ENCODE measurements at places on chromosomes 7 and 10. TPM values are rescaled to one million over a fixed set of nuclear protein-coding genes. Genes with fewer than 3 reads are reported as not detected.
A peak's percentile ranks its signal among the peaks of the same experiment; 100 is the strongest.

- peaks cover 4% of the 10 kb centered on the region for H3K27me3 ChIP-seq
- peak overlapping the region; percentile 48 for H3K27ac ChIP-seq
- H3K36me3 ChIP-seq: no peaks in the 10 kb centered on the region
- peaks cover 66% of the 10 kb centered on the region for H3K4me1 ChIP-seq
These were observed 33.2 kb upstream of the CALU start for GRCh38 chr7:128705891-128706333.

The HOXA11 gene
- 31.1 TPM for total RNA-seq

The ABCA13 gene
- total RNA-seq: 0.08 TPM

- no peak overlapping the region for H3K27ac ChIP-seq
- DNase-seq: no peak
- H3K27me3 ChIP-seq: peaks cover 29% of the 10 kb centered on the region
These were observed 61.7 kb upstream of the PLXNA4 start for GRCh38 chr7:132638000-132638399.

- H3K4me3 ChIP-seq: peak overlapping the region; percentile 94
- H3K4me1 ChIP-seq: peaks cover 52% of the 10 kb centered on the region
- H3K27ac ChIP-seq: peak overlapping the region; percentile 28
- DNase-seq: no peak
These were observed 1.3 kb downstream of the CNNM2 start for GRCh38 chr10:102919246-102919959.

All from HFFc6 (cell line).